ENCODE measurements at places on chromosomes 5 and 9.

- no peak for DNase-seq
Observed at GRCh38 chr5:98843481-98843880, 70.0 kb downstream of the RGMB start.

- no peak for DNase-seq
Observed at GRCh38 chr5:129963359-129963758, 59.1 kb downstream of the CHSY3 start.

DNA sequence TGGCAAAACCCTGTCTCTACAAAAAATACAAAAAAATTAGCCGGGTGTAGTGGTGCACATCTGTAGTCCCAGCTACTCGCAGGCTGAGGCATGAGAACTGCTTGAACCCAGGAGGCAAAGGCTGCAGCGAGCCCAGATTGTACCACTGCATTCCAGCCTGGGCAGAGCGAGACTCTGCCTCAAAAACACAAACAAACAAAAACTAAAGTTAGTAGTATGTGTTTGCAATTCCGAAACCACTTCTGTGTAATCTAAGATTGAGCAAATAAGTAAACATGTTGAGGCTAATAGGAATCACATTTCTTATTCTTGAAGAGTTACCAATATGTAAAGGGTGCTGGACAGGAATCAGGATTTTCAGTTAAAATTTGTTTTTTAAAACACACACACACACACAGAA is 70.0 kb upstream of the SUSD1 start:
- no peak for DNase-seq

GRCh38 chr5:11617080-11617479 is 287.2 kb downstream of the CTNND2 start:
- DNase-seq = no peak

DNA sequence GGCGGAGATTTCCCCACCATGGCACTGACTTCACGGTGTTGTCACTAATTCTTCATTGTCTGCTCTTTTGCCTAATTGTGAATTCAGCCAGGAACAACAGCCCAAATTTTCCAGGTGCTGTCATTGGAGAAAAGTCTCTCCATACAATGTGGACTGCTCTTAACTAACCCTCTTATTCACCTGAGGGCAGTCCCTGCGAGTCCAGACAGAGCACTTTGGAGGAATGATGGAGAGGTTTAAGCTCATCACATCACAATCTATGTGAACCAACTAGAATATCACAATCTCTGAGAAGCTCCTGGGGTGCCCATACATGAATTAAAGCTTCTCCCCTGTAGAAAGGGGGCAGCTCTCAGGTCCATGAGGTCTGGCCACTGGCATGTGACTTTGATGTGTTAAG is 56.4 kb downstream of the MTX3 start:
- DNase-seq = no peak

DNA sequence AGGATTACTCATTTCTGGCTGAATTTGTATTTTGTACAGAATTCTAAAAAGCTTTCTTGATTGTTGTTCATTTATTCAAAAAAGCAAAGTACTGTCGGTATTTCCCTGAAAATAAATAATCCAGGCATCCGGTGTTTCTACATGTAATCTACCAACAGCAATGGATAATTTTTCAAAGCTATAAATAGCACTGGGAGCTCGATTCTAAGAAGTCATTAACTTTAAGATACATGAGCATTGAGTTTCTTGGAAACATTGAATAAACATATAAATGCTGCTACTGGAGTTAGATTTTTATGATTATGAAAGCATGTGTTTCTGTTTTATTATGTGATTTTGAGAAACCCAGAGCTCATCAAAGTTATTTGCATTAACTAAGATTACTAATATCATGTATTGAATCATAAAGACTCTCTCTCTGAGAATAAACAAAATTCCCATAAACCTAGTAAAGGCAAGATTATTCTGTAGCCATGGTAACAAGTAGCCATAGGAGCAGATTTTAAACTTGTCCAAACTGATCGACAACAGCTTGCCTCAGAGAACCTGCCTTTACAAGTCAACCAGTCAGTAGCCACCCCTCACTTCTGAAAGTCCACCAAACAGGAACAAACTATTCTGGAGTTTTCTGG is 197.0 kb downstream of the DRD1 start:
- DNase-seq = no peak

- no peak for DNase-seq
Observed at GRCh38 chr9:115008536-115009270, 78.3 kb upstream of the TNFSF8 start.

- DNase-seq = peak; percentile 97
Observed at GRCh38 chr9:33167084-33167971, at the start of gene B4GALT1. Gene B4GALT1, minus strand, starts transcription at chr9:33167336. Its CDS starts 167 bp downstream, at chr9:33167169.

DNA sequence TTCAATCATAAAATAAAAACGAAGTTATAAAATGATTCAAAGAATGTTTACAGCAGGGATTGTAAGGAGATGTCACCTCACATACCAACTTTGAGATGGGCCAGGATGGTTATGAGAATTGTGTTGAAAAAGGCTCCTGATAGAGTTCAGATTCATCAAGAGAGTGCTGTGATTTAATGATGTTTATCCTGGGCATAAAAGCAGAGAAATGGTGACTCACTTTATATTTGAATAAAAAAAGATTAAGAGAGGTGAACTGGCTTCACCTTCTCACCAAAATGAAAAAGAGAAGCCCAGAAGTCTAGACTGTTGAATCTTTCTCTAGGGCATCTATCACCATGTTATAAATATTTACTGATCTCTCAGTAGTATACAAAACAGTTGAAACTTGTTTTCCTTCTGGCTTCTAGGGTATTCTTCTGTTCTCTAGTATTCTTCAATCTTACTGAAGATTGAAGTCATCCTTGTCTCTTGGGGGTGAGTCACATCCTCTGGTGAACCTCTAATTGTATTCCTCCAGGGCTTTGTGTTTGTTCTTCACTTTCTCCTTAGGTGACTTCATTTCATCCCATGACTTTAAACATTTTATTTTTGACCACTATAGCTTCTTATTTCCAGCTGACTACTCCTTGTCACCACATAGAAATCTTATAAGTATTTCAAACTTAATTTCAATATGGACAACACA is 1237.3 kb upstream of the C9orf72 start:
- no peak for DNase-seq

GRCh38 chr9:19533373-19533772 is 124.6 kb downstream of the ACER2 start:
- DNase-seq = no peak

DNA sequence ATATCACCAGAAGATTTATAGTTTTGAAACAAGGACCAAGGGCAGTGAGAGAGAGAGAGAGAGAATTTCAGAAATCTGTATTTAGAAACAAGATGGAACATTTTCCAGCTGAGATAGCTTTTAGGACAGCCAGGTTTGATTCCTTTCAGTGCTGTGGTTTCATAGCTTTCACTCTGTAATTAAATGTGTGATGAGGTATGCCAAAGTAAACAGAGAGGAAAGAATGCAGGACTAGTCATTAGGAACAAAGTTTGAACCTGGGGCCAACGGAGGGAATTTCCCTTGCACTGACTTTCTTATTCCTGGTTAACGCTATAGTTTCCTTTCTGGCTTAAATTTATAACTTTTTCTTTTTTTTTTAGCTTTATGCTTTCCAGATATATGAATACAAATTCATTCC is 10.0 kb upstream of the CCL28 start:
- no peak for DNase-seq

DNA sequence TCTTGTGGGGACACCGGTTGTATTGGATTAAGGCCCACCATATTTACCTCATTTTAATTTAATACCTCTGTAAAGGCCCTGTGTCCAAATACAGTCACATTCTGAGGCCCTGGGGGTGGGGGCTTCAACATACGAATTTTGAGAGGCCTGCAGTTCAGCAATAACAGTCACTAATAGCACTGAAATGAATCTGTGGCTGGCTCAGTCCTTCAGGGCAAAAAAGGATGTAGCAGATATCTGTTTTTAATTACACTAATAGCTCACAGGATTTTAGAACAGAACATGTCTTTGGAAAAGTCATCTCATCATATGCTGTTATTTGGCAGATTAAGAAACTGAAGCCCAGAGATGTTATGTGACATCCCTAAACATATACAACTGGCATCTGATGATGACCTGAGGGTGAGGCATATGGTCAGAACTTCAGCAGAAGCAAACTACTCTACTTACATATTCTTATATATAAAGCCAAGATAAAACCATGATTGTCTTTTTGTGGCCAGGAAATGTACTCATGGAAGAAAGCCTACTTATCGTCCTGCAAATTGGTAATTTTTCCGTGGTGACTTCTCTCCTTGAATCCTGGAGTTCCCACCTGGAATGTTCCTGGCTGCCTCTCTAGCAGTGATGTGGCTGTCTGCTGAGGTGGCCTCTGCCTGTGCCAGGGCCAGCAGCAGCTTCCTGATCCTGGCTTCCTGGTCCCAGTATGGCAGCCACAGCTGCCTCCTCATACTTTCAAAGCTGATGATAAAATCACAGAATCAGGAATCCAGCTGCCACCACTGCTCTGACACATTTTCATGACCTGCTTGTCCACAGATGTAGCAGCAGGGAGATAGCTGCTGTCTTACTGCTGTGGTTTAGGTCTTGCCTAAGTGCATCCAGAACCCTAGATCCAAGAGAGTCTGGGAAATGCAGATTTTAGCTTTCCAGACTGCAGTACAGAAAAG is 72.1 kb upstream of the ANKRD55 start:
- no peak for DNase-seq

GRCh38 chr5:8729437-8729836 is 816.4 kb downstream of the SEMA5A start:
- DNase-seq = no peak
